ENCODE measurements at places on chromosomes 11 and 22.

- no peak for DNase-seq
These were observed 2.0 kb downstream of the NUP98 start for GRCh38 chr11:3795131-3796001.

GRCh38 chr11:104843150-104843836 is 55.0 kb downstream of the CASP12 start:
- DNase-seq, result no peak

DNA sequence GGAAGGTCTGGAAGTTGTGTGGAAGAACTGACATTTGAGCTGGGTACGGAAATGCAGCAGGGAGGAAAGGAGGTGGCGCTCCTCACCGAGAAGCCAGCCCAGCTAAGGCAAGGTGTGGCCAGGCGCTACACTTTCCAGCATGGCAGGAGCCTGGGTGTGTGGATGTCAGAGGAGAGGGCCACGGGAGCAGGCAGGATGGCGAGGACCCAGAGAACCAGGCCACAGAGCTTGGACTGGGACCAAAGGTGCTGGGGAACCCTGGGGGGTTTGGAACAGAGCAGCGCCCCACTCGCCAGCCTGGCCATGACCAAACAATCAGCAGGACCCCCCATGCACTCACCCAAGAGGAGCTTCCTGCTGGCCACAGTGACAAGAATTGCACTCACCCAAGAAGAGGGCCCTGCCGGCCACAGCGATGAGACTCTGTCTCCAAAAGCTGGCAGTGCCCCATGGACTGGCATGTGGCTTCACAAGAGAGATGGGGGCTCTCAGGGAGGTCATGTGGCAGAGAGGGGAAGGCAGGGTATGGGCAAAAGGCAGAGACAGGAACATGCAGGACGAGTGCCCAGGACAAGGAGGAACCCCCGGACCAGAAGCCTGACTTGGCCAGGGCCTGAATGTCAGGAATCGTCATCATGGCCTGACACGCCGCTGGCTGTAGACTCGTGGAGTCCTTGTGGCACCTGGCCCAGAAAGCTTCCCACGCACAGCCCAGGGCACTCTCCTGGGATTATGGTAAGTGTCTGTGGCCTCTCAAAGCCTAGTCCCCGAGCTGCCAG is 45.4 kb downstream of the IGF2 start:
- DNase-seq, result no peak

DNA sequence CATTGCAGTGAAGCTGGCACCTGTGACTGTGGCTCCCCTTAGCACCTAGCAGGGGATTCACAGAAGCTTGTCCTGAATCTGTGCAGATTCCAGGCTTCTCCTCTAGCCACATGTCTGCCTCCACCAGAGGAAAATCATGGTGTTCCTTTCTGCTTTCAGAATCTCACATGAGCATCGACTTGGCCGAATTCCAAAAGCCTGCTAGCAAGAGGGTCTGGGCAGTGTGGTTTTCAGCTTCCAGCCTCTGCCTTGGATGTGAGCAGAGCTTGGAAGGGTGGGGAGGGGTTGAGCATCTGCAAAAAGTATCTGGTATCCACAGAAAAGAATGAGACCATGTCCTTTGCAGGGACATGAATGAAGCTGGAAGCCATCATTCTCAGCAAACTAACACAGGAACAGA is 911.1 kb downstream of the TBC1D22A start:
- DNase-seq, result no peak

DNA sequence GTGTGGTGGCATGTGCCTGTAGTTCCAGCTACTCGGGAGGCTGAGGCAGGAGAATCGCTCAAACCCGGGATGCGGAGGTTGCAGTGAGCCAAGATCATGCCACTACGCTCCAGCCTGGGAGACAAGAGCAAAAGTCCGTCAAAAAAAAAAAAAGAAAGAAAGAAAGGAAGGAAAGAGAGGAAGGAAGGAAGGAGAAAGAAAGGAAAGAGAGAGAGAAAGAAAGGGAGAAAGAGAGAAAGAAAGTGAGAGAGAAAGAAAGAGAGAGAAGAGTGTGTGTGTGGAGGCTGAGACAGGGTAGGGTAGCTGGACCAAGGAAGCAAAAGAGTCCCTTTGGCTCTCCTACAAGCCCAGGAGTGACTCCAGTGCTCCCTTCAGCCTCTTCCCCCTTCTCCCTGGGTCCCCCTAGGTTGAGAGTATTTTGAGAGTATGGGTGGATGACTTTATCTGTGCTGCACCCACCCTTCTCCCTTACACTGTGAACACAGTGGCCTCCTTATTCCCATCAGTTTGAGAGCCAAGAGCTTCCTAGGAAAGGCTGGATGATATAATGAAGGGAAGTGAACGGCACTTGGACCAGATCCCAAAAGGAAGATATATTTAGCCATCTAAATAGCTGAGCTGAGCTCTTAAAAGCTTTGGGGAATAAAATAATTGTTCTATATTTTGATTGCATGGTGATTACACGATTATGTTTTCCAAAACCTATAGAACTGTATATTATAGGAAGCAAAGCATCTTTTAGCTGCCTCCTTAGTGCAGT is 9.5 kb upstream of the DENND5A start:
- no peak for DNase-seq

GRCh38 chr11:92329137-92329536 is 104.5 kb downstream of the FAT3 start:
- DNase-seq, result no peak

GRCh38 chr11:114079511-114080065 is 20.1 kb downstream of the ZBTB16 start:
- DNase-seq, result no peak

DNA sequence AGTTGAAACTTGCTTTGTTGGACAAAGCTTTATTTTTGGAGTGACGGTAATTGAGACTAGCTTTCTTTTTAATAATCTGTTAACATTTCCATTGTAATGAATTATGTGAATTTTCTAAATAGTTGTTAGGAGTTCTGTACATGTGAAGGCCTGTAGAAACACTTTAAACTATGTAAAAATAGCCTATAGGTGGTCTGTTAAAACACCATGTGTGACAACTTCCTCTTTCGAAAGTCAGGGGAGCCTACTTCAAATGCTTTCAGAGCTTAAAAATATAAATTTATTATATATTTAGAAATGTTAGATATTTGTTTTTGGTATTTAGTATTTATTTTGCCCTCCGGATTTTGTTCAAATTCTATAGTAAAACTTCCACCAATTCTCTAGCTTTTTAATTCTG is 28.7 kb downstream of the DDIAS start:
- DNase-seq, result no peak

DNA sequence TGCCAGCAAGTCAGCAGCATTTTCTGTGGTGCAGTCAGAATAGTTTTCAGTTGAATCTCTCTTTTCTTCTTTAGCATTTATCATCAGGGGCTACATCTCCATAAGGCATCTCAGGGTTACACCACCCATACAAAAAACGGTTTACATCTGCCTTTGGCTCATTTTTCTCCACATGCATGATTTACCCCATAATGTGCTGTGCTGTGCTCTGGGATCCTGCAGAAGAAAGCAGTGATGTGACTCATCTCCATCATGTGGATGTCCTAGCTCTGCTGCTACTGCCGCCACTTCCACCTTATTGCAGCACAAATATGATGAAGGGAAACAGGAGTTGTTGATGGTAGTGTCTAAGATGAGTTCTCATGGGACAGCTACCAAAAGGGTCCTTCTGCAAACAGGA is 30.0 kb upstream of the CCDC179 start:
- no peak for DNase-seq

GRCh38 chr22:27240298-27241075 is 561.1 kb downstream of the MN1 start:
- DNase-seq, result no peak

GRCh38 chr11:11482730-11483129 is 129.7 kb upstream of the CSNK2A3 start:
- DNase-seq, result no peak

- DNase-seq, result no peak
These were observed 10.1 kb downstream of the ACO2 start for GRCh38 chr22:41478891-41479521.

DNA sequence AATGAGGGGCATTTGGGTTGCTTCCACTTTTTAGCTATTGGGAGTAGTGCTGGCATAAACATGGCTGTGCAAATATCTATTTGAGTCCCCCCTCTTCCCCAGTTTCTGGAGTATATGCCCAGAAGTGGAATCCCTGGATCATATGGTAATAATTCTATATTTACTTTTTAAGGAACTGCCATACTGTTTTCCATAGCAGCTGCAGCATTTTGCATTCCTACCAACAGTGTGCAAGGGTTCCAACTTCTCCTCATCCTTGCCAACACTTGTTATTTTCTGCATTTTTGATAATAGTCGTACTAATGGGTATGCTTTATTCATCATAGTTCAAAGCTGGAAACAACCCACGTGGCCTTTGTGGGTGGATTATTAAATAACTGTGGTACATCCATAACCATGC is 883.5 kb downstream of the TBC1D22A start:
- no peak for DNase-seq

GRCh38 chr11:103682318-103683184 is 353.9 kb upstream of the DDI1 start:
- peak; percentile 19 for DNase-seq

- peak; percentile 33 for DNase-seq
These were observed 2.0 kb downstream of the PDGFB start for GRCh38 chr22:39242595-39243438.

GRCh38 chr22:24424901-24425775 is 2.3 kb upstream of the ADORA2A start:
- DNase-seq, result no peak

DNA sequence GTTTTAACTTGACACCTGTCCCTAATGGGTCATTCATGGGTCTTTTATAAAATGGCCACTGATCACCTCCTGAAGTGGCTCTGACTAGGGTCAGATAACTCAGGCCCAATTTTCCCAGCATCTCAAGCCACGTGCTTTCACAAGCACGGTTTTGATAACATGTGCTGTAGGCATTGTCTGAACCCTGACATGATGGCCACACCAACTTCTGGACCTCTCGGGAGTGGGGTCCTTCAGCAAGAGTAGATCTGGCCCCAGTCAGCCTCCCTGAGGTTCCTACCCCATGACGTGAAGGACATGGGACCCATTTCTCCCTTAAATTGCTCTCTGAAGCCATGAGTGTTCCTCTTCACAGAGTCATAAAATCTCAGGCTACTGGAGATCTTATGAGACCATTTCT is 60.4 kb upstream of the CCND1 start:
- DNase-seq, result no peak

GRCh38 chr11:9251311-9251710 is 13.8 kb downstream of the DENND5A start:
- no peak for DNase-seq

DNA sequence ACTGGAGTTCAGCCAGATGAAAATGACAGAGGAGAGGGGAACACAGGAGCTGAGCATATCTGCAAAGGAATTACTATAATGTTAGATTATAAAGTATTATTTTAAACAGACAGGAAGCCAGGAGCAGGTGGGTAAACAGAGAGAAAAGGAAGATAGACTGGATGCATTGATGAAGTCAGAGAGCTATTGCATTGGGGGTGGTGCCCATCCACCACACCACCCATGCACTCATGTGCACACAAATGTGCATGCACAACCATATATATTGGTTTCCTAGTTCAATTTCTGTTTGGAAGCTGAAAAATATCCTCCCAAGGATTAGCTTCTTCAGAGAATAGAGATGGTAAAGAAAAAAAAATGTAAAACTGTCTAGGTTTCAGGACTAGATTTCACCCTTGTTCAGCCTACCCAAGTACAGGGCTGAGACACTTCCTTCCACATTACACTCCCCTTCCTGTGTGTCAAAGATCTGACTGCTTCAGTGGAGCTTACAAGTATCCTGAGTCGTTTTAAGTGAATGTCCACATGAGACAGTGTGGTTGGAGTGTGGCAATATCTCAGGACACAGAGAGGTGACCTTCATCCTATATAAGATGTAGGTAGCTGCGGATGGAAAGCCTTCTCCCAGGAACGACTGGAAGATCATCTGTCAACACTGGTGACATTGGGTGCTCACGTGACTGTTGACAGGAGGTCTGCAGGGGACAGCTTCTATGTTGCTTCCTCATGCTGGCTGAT is 12.2 kb upstream of the SMPD1 start:
- no peak for DNase-seq

DNA sequence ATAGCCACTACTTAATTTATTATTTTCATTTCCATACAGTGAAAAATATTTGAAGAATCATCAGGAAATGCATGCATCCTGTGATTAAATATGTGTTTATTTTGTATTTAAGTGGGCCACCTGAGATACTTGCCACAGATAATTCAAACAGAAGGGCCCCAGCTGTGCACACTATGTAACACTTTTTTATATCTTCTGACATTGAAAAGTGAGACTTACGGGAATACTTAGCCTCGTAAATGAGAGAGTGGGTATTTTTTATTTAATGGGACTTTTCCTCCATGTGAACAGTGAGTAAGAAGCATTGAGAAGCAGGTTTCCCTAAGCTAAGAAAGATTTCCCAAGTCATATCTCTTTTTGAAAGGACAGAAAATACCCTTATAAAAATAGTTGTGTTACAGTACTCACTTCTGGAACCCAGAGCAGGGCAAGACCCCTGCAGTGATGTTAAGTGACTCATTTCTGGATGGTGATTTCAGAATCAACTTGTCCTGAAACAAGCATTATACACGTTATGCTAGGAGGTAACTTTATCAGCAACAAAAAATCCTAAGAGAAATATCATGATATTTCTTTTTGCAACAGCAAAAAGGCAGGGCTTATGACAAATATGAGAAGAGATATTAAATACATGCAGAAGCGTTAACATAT is 478.1 kb upstream of the CHORDC1 start:
- DNase-seq, result no peak

DNA sequence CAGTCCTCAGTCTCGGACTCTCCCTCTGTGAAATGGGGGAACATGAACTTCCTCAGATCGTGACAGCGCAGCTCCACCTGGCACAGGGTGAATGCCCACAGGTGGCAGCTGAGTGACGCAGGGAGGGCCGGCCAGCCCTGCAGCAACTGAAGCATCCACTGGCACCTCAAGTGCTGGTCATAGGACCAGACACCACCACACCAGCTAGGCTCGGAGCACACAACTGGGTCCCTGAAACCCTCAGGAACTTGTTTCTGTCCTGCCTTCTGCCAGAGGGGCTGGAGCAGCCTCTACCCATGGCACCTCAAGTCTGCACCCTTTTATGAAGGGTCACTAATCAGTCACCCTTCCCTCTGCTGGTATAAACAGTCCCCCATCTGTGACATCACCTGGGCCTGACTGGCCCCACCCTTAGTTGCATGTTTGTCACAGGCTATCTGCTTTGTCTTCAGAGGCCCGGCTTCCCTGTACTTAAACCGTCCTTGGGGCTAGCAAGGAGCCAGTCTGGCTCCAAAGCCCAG is 7.4 kb upstream of the CDC42BPG start:
- no peak for DNase-seq

DNA sequence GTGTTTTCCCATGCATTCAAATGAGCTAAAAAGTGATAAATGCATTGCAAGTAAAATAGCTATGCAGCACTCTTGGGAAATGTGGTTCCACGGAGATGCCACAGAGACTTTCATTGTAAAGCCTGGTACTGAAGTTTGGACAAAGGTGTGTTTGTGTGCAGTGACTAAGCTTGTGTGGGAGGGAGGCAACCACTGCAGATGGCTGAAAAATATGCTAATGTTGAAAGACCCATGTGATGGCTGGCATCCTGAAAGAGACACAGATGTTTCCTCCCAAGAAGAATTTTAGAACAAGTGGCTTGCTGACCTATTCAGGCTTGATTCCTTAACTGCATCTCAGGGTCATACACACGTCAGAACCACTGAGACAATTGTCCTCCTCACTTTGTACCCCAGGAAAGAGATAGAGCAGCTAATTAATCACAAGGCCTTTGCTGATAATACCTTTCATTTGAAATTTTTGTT is 73.8 kb downstream of the FAM76B start:
- DNase-seq, result no peak

All from NCI-H226 (cell line).